ENCODE measurements at places on chromosomes 12 and 14.

- no peak for DNase-seq
These were observed 19.3 kb downstream of the SLC35F4 start for GRCh38 chr14:57846596-57846995.

GRCh38 chr12:101620762-101621133 is 26.0 kb downstream of the MYBPC1 start:
- no peak for DNase-seq

DNA sequence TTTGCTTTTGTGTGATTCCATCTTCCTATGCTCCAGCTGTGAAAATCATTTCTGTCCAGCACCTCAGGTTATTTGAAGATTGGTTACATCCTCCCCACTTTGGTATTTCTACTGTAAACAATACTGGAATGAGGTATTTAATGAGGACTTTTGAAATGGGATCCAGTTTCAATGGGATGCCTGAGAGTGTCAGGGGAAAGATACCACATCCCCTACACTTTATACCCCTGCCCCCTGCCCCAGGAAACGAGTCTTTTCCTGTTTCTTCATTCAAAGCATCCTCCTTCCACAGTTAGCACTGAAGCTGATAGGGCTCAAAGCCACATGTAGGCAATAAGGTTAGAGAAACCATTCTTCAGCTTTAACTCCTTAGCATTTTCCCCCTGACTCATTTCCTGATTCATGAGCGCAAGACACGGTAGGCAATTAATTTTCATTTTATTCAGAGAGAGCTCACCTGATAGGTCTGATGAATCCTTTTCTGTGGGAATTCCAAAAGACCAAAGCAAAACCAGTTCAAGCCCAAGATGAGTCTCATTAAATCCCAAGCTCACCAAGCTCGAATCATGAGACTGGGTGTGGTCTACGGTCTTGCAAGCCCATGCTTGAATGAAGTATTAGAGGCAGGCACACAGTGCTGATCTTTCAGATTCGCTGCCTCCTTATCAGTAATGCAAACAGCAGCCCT is 143.6 kb upstream of the CRY1 start:
- DNase-seq = no peak

- DNase-seq = no peak
These were observed 436.9 kb upstream of the TMEM132C start for GRCh38 chr12:127830065-127830460.

- DNase-seq = no peak
These were observed 26.8 kb downstream of the RFLNA start for GRCh38 chr12:124321556-124322270.

GRCh38 chr12:89474615-89475014 is 50.0 kb downstream of the GALNT4 start:
- DNase-seq = no peak

- DNase-seq = no peak
These were observed 572.3 kb downstream of the PRKD1 start for GRCh38 chr14:29355331-29355730.

GRCh38 chr12:13135371-13136178 is 32.1 kb upstream of the GSG1 start:
- DNase-seq = peak; percentile 97

GRCh38 chr12:5328669-5329517 is 103.0 kb upstream of the NTF3 start:
- DNase-seq = no peak

GRCh38 chr14:73738518-73739173 is 24.5 kb upstream of the PNMA1 start:
- no peak for DNase-seq

Data from skeletal muscle cell (primary cell).